Adipose tissue (tissue), 3 donors: ENCODE measurements at places on chromosomes 16 and 17. TPM values are rescaled to one million over a fixed set of nuclear protein-coding genes. Genes with fewer than 3 reads are reported as not detected.

Gene KRTAP1-1
- not detected for polyA plus RNA-seq

Gene HOXB6
- 10.4 TPM for polyA plus RNA-seq

Gene MT1B
- not detected for polyA plus RNA-seq

Gene ITGAL
- polyA plus RNA-seq: 1.2 TPM

Gene G6PC1
- polyA plus RNA-seq: 0.03 TPM

Gene PIK3R5
- polyA plus RNA-seq: 3.9 TPM

Gene ODAD4
- 0.79 TPM for polyA plus RNA-seq

Gene CCL7
- 0.16 TPM for polyA plus RNA-seq

Gene CRISPLD2
- polyA plus RNA-seq: 158 TPM

Gene MEAK7
- 4.2 TPM for polyA plus RNA-seq

Gene DYNLL2
- polyA plus RNA-seq: 39.3 TPM

Gene SPN
- 1.4 TPM for polyA plus RNA-seq

Gene CLEC3A
- not detected for polyA plus RNA-seq

Gene NRN1L
- polyA plus RNA-seq: 0.64 TPM

Gene FA2H
- polyA plus RNA-seq: 1.0 TPM
